ENCODE measurements at places on chromosomes 1 and 21. TPM values are rescaled to one million over a fixed set of nuclear protein-coding genes. Genes with fewer than 3 reads are reported as not detected.

DNA sequence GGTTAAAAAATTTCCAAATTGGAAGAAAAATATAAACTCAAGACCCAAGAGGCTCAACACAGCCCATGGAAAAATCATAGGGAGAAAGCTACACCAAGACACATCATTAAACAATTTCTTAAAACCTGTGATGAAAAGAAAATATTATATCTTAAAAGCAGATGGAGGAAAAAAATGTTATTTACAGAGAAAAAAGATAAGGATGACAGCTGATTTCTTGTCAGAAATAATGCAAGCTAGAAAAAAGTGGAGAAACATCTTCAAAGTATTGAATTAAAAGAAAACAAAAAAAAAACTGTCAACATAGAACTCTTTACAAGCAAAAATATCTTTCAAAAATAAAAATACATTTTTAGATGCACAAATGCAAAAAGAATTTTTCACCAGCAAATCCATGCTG lies 930.5 kb downstream of the ADGRL2 start:
- no peaks in the 10 kb centered on the region for H3K4me1 ChIP-seq
- H3K27me3 ChIP-seq, result no peaks in the 10 kb centered on the region
- no peak for DNase-seq
- H3K27ac ChIP-seq, result no peak overlapping the region
- H3K36me3 ChIP-seq, result no peaks in the 10 kb centered on the region
- H3K4me3 ChIP-seq, result no peak overlapping the region

DNA sequence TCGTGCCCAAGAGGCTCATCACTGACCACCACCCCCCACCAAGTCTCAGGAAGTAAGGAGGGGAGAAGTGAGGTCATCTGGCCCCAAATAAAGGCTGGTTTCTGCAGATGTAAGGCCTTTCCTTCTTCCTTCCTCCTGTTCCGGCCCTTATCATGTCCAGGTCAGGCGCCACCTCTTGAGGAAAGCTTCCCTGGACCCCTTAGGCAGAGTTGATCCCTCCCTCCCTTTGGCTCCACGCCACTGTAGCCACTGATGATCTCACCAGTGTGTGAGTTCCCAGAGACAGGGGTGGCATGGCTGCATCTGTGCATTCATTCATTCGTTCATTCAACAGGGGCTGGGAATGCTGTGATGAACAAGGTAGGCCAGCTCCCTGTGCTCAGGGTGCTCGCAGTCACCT lies 59.2 kb downstream of the TAS1R2 start:
- no peak overlapping the region for H3K27ac ChIP-seq
- no peak overlapping the region for H3K4me3 ChIP-seq
- H3K27me3 ChIP-seq, result no peaks in the 10 kb centered on the region
- H3K36me3 ChIP-seq, result no peaks in the 10 kb centered on the region

DNA sequence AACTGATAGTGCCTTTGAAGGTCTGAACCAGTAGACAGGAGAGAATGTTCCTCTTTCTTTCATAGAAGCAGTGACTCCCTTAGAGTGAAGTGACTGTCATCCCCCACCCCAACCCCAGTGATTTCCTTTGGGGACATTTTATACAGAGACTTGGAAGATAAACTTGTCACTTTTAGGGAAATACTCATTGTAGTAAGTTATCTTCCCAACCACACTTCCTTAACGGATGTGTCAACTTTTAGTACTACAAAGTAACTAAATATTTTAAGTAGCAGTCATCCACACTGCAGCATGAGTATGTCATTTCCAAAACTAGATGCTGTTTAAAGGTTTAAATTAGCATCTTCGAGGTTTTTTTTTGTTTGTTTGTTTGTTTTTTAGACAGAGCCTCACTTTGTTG lies 13.7 kb downstream of the LRRC8B start:
- H3K27ac ChIP-seq, result no peak overlapping the region
- H3K4me1 ChIP-seq, result no peaks in the 10 kb centered on the region
- no peaks in the 10 kb centered on the region for H3K27me3 ChIP-seq
- DNase-seq, result no peak

- peaks cover 10% of the 10 kb centered on the region for H3K36me3 ChIP-seq
- H3K27me3 ChIP-seq, result no peaks in the 10 kb centered on the region
- H3K4me1 ChIP-seq, result peaks cover 7% of the 10 kb centered on the region
- DNase-seq, result no peak
Measured at GRCh38 chr21:41737651-41738324, 29.1 kb downstream of the RIPK4 start.

- H3K4me3 ChIP-seq, result no peak overlapping the region
- peak overlapping the region; percentile 56 for H3K27ac ChIP-seq
- no peak for DNase-seq
- H3K4me1 ChIP-seq, result peaks cover 86% of the 10 kb centered on the region
- H3K36me3 ChIP-seq, result no peaks in the 10 kb centered on the region
Measured at GRCh38 chr1:181116819-181117390, 28.4 kb downstream of the IER5 start.

- H3K4me1 ChIP-seq, result peaks cover 56% of the 10 kb centered on the region
- H3K4me3 ChIP-seq, result no peak overlapping the region
- H3K27me3 ChIP-seq, result no peaks in the 10 kb centered on the region
- no peaks in the 10 kb centered on the region for H3K36me3 ChIP-seq
Measured at GRCh38 chr1:93771843-93772242, 90.2 kb upstream of the BCAR3 start.

DNA sequence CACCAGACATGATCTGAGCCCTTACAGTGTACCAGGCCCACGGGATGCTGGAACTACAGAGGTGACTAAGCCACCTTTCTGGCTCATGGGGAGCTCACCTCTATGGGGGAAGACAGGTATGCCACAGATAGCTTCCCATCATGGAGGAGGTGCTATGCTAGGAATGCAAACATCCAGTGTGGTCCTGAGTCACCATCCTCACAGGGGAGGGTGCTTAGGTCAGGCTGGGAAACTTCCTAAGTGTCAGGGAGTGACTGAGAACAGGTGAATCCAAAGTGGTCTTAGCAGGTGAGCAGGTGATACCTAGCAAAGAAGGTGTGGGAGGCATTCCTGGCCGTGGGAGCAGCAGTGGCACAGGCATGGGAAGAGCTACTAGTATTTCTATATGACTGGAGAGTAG lies 8.6 kb upstream of the RASSF5 start:
- no peaks in the 10 kb centered on the region for H3K36me3 ChIP-seq
- peaks cover 43% of the 10 kb centered on the region for H3K4me1 ChIP-seq
- no peak for DNase-seq
- H3K4me3 ChIP-seq, result no peak overlapping the region
- H3K27me3 ChIP-seq, result no peaks in the 10 kb centered on the region
- no peak overlapping the region for H3K27ac ChIP-seq

DNA sequence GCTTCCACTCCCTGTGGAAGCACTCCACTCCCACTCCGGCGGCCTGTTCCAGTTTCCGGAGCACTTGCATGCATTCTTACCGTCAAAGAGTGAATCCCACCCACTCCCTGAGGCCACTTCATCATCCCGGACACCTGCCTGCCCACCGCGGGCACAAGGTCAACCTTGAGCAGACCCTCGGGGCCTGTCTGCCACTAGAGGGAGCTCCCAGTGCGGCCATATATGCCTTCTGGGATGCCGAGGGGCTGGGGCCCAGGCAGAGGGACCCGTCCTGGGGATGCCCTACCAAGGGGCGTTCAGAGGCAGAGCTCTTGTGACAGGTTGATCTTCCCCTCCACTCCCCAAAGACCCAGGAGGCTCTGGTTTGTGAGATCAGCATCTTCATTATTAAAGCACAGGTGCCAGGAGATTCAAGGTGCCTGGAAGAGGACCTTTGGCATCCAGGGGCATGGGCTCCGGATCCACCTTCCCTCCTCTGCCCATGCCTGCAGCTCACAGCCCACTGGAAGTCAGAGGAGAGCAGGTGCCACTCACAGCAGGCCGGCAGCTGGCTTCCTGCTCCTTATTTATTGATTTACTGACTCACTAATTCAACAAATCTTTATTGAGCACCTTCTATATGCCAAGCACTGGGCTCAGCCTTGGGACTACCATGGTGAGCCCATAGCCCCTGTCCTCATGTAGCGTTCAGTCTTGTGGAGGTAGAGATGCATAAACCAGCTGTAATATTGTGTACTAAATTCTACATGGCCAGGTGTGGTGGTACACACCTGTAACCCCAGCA lies 47.3 kb downstream of the UBIAD1 start:
- no peaks in the 10 kb centered on the region for H3K27me3 ChIP-seq
- DNase-seq, result no peak
- no peak overlapping the region for H3K27ac ChIP-seq
- H3K4me3 ChIP-seq, result no peak overlapping the region

GRCh38 chr1:175863299-175864050 lies 120.1 kb upstream of the TNR start:
- no peak overlapping the region for H3K27ac ChIP-seq
- peaks cover 37% of the 10 kb centered on the region for H3K27me3 ChIP-seq
- DNase-seq, result no peak
- no peaks in the 10 kb centered on the region for H3K36me3 ChIP-seq

- peaks cover 14% of the 10 kb centered on the region for H3K4me1 ChIP-seq
- H3K4me3 ChIP-seq, result no peak overlapping the region
- H3K36me3 ChIP-seq, result no peaks in the 10 kb centered on the region
- H3K27ac ChIP-seq, result no peak overlapping the region
- H3K27me3 ChIP-seq, result no peaks in the 10 kb centered on the region
- DNase-seq, result no peak
Measured at GRCh38 chr1:27686223-27686990, 14.4 kb upstream of the IFI6 start.

DNA sequence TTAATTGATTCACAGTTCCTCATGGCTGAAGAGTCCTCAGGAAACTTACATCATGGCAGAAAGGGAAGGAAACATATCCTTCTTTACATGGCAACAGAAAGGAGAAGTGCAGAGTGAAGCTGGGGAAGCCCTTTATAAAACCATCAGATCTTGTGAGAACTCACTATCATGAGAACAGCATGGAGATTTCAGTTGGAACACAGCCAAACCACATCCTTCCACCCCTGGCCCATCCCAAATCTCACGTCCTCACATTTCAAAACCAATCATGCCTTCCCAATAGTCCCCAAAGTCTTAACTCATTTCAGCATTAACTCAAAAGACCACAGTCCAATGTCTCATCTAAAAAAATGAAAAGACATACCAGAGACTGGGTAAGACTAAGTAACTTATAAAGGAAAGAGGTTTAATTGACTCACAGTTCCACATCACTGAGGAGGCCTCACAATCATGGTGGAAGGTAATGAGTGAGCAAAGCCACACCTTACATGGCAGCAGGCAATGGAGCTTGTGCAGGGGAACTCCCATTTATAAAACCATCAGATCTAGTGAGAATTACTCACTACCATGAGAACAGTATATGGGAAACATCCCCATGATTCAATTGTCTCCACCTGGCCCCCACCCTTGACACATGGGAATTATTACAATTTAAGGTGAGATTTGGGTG lies 105.2 kb downstream of the MRPL39 start:
- no peaks in the 10 kb centered on the region for H3K4me1 ChIP-seq
- H3K36me3 ChIP-seq, result no peaks in the 10 kb centered on the region
- H3K4me3 ChIP-seq, result no peak overlapping the region
- H3K27ac ChIP-seq, result no peak overlapping the region
- H3K27me3 ChIP-seq, result no peaks in the 10 kb centered on the region
- DNase-seq, result no peak

GRCh38 chr1:231592809-231593208 lies 33.8 kb upstream of the DISC1 start:
- no peaks in the 10 kb centered on the region for H3K4me1 ChIP-seq
- H3K36me3 ChIP-seq, result no peaks in the 10 kb centered on the region
- no peak overlapping the region for H3K27ac ChIP-seq
- H3K4me3 ChIP-seq, result no peak overlapping the region
- no peaks in the 10 kb centered on the region for H3K27me3 ChIP-seq
- DNase-seq, result no peak

GRCh38 chr1:36625935-36626310 lies 143.2 kb upstream of the CSF3R start:
- no peaks in the 10 kb centered on the region for H3K36me3 ChIP-seq
- H3K27me3 ChIP-seq, result peaks cover 18% of the 10 kb centered on the region
- no peak overlapping the region for H3K4me3 ChIP-seq
- no peaks in the 10 kb centered on the region for H3K4me1 ChIP-seq
- no peak overlapping the region for H3K27ac ChIP-seq

MFSD2A gene
- total RNA-seq, result 8.0 TPM

DNM3 gene
- total RNA-seq, result 3.1 TPM

LCE6A gene
- not detected for total RNA-seq

FAM167B gene
- 0.42 TPM for total RNA-seq

TTLL10 gene
- total RNA-seq, result 0.10 TPM

OR10K2 gene
- not detected for total RNA-seq
